ENCODE measurements at places on chromosomes 5 and 9.

- DNase-seq: no peak
Observed at GRCh38 chr5:60355181-60355580, 344.8 kb downstream of the DEPDC1B start.

DNA sequence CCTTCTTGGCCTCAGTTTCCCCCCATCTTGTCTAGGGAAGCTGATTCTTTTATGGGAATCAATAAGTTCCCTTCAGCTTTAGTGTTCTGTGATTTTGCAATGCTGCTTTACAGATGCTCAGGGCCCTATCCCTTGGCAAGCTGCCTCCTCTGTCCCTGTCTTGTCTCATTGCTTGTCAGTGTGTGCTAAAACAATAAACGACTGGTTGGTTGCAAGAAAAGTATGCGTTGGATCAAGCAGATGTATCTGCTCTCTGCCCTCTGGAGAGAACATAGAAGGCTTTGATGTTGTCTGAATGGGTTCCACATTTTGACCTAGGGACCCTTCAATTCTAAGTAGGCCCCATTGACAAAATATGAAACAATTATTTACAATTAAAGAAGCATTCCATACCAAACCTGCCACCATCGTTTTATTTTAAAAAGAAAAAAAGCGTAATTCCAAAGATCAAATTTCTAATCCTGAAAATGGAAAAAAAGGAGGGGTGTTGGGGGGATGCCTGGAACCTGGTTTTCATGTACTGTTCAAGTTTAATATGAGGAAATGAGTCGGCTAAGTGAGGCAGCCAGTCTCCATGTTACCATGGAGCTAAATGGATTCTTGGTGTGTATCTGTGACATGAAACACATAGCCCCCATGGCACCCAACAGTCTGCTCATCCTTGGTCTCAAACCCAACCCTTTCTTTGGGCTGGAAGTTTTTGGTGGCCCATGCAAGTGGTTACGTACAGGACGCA lies 31.2 kb upstream of the TARS1 start:
- no peak for DNase-seq

GRCh38 chr5:14726066-14726838 lies 61.7 kb downstream of the OTULIN start:
- DNase-seq: no peak

- no peak for DNase-seq
Observed at GRCh38 chr9:272251-273213, 57.9 kb downstream of the DOCK8 start.

- DNase-seq: peak; percentile 47
Observed at GRCh38 chr9:131475956-131476776, 26.6 kb upstream of the POMT1 start.

- DNase-seq: no peak
Observed at GRCh38 chr9:105073147-105073546, 145.2 kb upstream of the ABCA1 start.

- DNase-seq: no peak
Observed at GRCh38 chr9:137485343-137486140, 26.4 kb upstream of the NSMF start.

GRCh38 chr9:104941597-104941996 lies 13.6 kb upstream of the ABCA1 start:
- DNase-seq: no peak

DNA sequence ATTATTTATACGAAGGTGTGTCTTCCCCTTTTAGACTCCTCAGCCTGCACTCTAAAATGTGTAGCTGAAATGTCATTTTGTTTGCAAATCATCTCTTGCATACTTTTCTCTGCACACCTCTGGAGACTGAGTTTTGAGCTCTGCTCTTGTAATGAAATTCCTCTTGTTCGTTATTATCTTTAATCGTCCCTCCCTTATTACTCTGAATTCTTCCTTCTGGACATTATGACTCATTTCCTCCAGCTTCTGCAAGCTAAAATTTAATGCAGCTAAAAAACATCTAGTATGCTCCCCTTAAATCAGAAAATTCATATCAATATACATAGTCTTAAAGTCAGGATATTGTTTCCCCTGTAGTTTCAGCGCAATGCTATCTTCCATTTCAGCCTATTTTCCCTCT lies 13.5 kb downstream of the ISL1 start:
- DNase-seq: no peak

- DNase-seq: no peak
Observed at GRCh38 chr9:114855488-114855887, 49.6 kb upstream of the TNFSF15 start.

GRCh38 chr5:99320436-99320835 lies 391.6 kb upstream of the CHD1 start:
- DNase-seq: no peak

DNA sequence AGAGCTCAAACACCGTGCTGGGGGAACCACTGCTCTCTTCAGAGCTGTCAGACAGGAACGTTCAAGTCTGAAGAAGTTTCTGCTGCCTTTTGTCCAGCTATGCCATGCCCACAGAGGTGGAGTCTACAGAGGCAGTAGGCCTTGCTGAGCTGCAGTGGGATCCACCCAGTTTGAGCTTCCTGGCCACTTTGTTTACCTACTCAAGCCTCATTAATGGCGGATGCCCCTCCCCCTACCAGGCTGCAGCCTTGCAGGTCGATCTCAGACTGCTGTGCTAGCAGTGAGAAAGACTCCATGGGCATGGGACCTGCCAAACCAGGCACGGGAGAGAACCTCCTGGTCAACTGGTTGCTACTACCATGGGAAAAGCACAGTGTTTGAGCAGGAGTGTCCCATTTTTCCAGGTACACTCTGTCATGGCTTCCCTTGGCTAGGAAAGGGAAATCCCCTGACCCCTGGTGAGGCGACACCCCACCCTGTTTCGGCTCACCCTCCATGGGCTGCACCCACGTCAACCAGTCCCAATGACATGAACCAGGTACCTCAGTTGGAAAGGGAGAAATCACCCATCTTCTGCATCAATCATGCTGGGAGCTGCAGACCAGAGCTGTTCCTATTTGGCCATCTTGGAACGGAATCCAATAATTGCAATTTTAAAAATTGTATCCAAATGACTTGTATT lies 246.9 kb upstream of the ADAMTS16 start:
- DNase-seq: no peak

DNA sequence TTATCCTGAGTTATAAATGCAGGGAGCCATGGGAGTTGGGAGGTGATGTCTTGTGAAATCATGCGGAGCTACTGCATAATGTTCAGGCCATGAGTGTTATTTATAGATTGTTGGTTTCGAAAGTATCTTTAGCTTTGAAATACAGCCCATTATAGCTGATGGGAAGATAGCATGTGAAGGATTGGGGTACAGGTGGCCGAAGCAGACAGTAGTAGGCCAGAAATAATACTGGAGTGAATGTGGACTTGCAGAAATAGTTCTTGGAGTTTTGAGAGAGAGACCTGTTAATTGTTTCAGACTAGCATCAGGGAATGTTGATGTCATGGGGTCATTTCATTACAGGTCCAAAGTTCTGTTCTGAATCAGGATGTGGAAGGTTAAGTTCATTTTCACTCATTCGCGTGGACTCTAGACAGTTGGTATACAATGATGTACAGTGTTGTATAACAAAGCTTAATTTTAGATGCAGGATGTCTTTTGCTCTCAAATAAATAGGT lies 3.8 kb downstream of the ATP6V1G1 start:
- DNase-seq: no peak

DNA sequence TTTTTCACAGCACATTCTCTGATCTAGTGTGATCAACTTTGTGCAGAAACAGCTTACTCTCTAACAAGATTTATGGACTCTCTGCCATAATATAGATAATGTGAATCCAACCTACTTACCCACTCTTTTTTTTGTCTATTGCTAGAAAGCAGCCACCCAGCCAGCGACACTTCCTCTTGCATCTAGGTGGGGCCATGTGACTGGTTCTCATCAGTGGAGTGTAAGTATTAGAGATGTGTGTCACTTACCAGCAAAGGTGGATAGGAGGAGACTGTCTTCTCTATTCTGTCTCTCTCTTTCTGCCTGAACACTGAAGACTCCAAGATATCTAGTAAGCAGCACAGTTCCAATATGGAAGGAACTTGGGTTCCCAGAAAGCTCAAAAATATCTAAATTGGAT lies 174.8 kb downstream of the MCTP1 start:
- no peak for DNase-seq
